ENCODE measurements at places on chromosomes 16 and 17.

DNA sequence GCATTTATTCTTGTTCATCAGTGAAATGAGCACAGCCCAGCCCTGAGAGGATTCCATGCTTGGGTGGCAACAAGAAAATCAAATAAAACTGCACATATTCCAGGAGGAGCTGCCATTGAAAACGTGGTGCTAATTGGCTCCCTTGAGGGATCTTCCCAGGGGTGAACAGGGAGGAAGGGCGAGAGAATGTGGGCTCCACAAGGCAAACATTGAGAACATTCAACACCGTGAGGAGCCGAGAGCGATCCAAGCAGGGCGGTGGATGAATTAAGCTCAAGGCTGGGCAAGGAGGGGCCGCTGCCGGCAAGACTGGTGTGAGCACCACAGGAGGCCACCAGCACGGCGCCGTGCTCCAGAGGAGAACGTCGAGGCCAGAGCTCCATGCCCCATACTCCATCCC, 166.9 kb downstream of the C16orf95 start:
- DNase-seq, result no peak

DNA sequence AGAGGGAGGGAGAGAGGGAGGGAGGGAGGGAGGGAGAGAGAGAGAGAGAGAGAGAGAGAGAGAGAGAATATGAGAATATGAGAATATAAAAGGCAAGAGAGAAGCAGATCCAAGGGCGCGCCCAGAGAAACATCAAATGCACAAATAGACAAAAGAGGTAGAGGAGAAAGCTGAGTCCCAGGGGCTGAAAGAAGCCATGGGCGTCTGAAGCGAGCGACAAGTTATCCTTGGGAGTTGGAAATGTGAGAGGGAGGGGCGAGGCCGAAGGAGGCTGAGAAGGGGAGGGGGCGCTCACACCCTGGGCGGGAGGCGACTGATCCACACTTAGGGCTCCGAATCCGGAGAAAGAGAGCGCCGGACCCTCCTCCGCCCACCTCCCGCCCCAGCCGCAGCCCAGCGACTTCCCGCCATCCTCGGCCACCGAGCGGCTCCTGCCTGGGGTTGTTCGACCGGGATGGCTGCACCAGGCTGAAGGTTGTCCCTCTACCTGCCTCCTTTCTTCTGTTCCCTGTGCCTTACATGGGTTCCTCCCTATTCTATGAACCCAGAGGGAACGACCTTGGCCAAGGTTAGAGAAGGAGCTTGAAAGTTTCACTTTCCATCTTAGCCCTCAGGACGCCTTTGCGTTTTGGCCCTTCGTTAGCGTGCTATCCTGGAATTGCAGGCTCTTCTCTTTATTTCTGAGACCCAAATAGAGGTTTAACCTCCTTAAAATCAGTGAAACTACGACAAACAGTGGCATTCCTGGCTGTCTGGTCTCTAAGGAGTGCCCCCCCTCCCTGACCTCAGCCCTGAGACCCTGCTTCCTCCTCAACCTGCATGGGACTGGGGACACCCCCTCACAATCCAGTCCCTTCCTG, 21.2 kb upstream of the HOXB9 start:
- no peak for DNase-seq

DNA sequence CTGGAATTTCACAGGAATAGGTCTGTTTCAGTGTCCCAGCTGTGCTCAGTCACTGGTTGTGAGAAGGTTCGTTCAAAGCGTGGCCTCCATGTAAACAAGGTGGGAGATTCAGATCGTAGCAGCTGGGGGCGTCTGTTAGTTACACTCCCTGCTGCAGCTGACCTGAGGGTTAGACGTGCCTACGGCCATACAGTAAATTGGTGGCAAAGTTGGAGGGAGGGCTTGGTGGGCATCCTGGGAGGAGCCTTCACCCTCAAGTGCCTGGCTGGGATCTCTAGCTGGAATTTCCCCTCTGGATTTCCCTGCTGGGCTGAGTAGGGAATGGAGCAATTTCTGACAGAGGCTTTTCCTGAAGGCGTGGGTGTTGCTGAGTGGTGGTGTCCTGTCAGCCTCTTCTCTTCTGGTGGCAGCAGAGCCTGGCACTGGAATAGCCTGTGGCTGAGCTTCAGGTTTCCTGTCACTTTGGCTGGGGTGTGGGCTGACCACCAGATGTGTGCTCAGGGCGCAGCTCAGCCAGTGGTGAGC, 6.4 kb downstream of the FCSK start:
- no peak for DNase-seq

DNA sequence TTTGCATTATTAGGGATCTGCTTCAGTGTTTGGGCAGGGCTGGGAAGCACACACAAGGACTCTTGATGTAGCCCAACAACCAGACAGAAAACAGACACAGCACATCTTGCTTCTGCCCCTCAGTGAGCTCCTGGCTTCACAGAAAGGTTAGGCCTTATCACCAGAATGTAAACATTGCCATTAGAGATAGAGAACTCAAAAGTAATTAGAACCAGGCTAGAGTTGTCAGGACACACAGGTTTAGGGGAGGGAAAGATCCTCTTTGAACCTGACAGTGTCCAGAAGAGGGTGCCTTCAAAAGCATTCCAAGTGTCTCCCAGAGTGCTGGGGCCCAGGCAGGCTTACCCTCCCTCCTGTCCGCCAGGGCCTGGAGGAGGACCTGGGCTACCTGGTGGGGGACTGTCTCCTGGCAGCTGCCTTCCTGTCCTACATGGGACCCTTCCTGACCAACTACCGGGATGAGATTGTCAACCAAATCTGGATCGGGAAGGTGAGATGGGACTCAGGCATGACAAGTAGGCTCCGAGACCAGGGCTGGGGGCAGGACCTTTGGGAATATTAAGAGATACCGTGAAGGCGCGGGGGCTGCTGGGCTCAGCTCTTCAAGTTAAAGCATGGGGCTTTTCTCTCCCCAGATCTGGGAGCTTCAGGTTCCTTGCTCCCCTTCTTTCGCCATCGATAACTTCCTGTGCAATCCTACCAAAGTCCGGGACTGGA, 16.9 kb upstream of the KDM6B start:
- DNase-seq, result no peak

DNA sequence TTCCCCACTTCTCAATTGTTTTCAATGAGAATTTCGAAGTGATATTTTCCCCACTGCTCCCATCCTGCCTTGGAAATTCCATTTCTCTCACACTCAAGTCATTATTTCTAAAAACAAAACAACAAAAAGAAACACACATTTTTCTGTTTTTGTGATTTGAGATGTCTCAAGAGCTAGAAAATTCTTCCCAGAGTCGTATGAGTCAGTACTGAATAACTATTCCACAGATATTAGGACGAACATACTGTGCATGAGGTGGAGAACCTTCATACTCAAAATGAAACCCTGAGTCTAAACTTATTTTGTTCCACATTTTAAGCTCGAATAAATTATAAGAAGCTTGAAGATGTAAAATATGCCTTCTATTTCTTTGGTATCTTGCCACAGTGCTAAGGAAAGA, 204.6 kb downstream of the SLC39A11 start:
- DNase-seq, result no peak

DNA sequence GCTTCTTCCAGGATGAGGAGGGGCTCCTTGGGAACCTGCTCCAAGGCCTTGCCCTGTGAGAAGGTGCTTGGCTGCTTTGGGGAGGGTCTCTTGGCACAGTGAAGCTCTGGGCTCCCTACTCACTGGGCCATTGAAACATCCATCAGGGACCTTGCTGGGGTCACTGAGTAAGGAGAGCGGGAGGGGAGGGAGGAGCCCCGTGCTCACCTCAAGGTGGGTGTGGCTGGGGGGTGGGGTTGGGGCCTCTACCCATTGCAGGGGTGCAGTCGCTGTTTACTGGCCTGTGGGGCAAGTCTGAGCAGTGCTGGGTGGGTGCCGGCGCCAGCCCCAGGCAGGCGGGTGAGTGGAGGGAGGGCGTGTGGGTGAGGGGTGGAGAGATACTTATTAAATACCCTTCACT, 9.9 kb downstream of the TNS4 start:
- no peak for DNase-seq

GRCh38 chr16:9081843-9082242, 9.6 kb upstream of the HAPSTR1 start:
- DNase-seq, result no peak

DNA sequence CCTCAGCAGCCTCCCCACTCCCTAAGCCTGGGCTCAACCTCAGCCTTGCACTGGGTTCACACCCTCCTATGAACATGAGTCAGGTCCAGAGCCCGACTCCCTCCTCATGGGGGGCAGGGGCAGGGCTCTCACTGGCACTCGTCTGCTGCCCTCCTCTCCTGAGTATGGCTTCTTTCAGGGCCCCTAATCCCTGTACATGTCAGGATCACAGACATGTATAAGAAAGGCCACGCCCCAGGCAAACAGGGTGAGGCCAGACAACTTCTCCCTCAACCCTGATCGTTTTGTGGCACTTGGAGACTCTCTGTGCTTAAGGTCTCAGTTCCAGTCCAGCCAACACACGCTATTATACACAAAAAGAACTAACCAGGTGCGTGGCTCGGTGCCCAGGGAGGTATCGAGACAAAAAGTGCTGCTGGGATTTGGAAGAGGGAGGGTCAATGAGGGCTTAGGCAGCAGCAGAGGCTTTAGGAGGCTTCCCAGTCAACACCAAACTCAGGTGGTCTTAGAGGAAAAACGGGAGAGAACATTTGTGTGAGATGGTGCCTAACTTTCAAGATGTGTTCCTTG, 45.2 kb downstream of the CMTM3 start:
- DNase-seq, result no peak

DNA sequence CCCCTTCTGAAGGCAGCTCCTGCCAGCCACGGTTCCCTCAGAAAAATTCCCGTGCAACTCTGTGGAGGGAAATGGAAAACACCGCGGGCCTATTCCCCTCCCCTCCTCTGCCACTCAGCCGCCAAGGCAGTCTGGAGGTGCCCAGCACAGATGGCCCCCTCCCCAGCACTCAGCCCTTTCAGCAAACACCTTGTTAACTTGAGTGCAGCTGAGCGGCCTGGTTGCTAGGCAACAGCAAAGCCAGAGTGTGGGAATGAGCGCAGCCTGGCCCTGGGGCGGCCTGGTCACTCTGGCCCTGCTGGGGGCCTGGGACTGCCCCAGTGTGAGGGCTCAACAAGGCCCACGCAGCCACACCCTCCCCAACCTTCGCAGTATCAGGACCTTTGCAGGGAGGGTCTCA, 32.8 kb downstream of the CACNA1G start:
- DNase-seq, result no peak

GRCh38 chr16:19810817-19811731, 73.6 kb downstream of the GPRC5B start:
- no peak for DNase-seq

DNA sequence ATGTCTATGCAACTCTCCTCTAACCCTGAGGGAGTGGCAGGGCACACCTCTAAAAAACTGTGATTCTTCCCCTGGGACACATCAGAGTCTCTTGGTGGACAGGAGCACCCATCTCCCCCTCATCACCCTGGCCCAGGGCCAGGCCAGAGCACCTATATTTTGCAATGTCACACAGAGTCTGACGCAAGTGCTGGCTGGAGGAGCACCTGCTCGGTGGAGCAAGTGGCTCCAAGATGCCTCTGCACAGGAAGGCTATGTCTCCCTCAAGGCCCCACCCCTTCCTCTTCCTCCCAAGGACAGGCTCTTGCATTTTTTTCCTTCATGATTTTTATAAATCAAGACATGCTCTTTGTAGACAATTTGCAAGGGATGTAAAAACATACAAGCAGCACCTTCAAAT, 13.3 kb downstream of the SNN start:
- no peak for DNase-seq

DNA sequence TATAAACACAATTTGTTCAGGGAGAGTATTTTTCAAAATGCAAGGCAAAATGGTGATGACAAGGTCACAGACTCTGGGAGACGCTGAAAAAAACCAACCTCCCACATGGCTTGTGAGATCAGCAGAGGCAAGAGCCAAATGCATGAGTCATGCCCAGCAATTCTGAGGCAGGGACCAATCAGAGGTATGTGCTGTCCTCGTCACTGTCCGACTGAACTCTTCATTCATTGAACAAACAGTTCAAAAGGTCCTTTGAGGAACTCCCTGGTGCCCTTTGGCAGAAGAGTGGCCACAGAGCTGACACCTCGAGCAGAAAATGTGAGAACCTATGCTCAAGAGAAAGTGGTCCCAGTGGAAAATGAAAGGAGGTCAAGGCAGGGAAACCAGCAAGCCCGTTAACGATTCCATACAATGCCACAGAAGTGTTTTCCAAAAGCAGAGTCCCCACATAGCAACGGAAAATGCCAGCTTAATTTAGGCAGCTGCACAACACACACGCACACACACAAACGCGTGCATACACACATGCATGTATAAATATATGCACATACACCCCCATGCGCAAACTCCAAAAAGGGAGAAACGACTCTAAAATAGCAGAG, 50.9 kb downstream of the CDH11 start:
- no peak for DNase-seq

DNA sequence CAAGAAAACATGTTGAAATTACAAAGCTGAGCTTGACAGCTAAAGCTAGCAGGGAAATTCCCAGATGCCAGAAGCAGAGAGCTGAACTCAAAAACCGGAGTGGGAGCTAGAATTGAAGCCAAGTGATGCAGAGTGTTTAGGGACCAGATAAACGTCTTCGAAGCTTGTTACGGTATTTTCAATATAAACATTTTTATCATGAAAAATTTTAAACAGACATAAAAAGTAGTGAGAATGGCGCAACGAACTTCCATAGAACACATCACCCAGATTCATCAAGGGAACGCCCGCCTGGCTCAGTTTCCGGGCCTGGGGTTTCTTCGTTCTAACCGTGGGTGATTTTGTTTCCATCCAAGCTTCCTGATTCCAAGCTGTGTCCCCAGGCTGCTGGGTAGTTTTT, 18.1 kb downstream of the SPNS2 start:
- DNase-seq, result no peak

DNA sequence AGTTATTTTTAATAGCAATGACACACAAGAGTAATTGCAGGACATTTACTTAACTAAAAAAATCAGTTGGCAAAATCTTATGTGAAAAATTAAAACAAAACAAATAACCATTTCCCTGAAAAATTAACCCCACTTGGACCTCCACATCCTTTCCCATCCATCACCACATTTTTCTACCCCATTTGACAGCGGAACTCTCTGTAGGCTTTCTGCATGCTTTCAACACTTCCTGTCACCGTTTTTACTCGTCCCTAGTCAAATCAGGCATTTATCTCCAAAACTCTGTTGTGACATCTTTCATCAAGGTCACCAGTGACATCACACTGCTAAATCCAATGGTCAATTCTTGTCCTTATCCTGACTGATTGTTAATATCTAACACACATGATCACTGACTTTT, 27.5 kb downstream of the KCNJ16 start:
- DNase-seq, result no peak

DNA sequence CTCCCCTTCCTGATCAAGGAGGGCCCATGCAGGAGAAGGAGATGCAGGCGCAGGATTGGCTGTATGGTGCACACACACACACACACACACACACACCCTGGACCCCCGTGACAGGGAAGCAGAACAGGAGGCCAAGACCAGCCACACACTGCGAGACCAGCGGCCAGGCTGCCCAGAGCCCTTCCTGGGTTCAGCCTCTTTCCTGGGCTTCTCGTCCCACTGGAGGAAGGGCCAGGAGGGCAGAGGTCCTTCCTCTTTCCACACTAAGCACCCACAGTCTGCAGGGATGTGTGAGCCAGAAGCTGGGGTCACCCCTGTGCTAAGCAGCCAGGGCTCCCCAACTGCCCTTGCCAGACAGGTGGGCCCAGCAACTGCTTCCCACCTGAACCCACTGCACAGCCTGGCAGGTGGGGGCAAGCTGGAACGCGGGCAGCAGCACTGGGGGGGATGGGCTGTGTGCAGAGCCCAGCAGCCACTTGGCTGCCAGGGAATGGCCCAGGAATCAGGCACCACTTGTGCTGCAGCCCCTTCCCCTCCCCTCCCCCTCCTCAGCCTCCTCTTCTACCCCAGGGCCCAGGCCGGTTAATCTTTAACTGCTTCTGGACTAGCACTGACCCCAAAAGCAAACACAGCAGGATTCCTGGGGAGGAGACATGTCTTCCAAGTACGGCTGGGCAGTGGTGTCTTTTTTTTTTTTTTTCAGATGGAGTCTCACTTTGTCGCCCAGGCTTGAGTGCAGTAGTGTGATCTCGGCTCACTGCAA, 44.6 kb upstream of the SLC38A10 start:
- DNase-seq, result no peak
